Lung microvascular endothelial cell (primary cell): ENCODE measurements at places on chromosomes 12 and 14. TPM values are rescaled to one million over a fixed set of nuclear protein-coding genes. Genes with fewer than 3 reads are reported as not detected.

COCH gene
- total RNA-seq: 0.99 and 1.5 TPM in 2 replicates

USP44 gene
- 0.87 and 1.8 TPM in 2 replicates for total RNA-seq

WIF1 gene
- not detected in 2 replicates for total RNA-seq

LALBA gene
- not detected in 2 replicates for total RNA-seq

ETV6 gene
- 6.7 and 6.8 TPM in 2 replicates for total RNA-seq

TEAD4 gene
- 18.3 and 19.2 TPM in 2 replicates for total RNA-seq

LIN7A gene
- total RNA-seq: 0.20 and 0.22 TPM in 2 replicates

KRT82 gene
- total RNA-seq: not detected in 2 replicates

UBE2N gene
- total RNA-seq: 96.8 and 118 TPM in 2 replicates

PRPH gene
- total RNA-seq: not detected in 2 replicates

MYBPC1 gene
- total RNA-seq: not detected in 2 replicates
